ENCODE measurements at places on chromosomes 3 and 15.

- DNase-seq: no peak
Observed at GRCh38 chr3:280681-281080, 84.1 kb downstream of the CHL1 start.

- peak; percentile 37 for DNase-seq
Observed at GRCh38 chr15:73704869-73705645, 20.9 kb downstream of the CD276 start.

GRCh38 chr15:92454555-92455105, 60.9 kb downstream of the ST8SIA2 start:
- DNase-seq: no peak

GRCh38 chr3:10772271-10773161, 43.5 kb upstream of the SLC6A11 start:
- no peak for DNase-seq

DNA sequence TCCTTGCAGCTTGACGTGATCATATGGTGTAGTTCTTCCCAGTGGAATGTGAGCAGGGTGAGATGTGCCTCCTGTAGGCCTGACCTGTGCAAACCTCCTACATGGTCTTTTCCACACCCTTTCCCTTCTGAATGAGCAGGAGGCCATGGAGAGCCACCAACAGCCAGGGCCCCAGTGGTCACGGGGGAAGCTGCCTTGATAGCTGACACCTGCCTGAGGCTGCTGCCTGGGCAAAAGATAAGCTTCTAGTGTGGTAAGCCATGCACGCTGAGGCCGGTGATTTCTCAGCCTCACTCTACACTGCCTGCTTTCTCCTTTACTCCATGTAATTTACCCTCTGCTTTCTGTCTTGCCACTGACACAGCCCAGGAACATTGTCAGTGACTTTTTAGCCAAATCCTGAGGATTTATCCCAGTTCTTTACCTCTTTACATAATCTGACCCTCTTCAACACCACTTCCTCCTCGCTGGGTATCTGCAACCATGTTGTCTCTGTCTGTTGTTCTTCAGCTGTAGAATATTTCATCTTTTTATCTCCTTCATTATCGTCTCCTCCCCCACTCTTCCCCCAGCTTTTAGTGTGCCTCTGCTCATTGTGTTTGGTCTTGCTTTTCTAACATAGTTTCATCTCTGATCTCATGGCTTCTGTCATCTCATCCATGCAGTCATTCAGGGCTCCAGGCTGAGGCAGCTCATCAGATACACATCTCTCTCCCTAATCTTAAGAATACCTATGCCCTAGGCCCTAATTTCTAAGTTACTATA, 11.2 kb upstream of the KBTBD12 start:
- no peak for DNase-seq

- no peak for DNase-seq
Observed at GRCh38 chr3:60600848-60601247, 650.4 kb downstream of the FHIT start.
